ENCODE measurements at places on chromosomes 5 and 9.

DNA sequence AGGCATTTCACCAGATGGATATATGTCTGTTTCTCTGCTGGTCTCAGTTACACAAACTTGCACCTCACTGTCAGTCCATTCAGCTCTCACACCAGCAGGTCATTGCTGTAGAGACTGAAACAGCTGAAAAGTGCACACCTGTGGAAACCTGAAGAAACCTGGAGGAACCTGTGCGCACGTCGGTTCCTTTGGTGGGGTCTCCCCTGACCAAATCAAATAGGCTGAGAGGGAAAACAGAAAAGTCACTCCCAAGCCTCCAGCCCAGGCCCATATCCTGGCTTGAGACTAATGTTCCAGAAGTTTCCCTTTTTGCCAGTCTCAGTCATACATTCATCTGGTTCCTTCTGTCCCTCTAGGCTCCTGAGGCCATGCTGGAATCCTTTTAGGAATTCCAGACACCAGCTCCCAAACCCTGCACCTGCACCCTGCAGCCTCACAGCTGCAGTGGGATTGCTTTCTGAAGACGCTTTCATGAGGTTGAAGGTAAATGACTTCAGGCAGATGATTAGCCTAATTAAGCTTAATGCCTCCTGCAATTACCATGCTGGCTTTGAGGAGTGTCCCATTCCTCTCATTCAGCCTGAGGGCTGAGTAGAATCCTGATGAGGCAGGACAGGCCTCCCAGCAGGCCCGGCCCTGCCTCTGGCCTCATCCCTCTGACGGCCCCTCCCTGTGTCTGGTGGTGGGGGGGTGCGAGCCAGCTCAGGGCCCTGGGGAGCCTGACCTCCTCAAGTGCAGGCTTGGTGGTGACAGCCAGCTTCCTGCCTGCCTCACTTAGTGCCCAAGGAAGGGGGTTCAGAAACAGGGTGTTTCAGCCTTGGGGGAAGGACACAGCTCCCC lies 24.3 kb upstream of the CXCL14 start:
- no peak for DNase-seq

GRCh38 chr5:100421360-100421759 lies 113.8 kb upstream of the FAM174A start:
- no peak for DNase-seq

DNA sequence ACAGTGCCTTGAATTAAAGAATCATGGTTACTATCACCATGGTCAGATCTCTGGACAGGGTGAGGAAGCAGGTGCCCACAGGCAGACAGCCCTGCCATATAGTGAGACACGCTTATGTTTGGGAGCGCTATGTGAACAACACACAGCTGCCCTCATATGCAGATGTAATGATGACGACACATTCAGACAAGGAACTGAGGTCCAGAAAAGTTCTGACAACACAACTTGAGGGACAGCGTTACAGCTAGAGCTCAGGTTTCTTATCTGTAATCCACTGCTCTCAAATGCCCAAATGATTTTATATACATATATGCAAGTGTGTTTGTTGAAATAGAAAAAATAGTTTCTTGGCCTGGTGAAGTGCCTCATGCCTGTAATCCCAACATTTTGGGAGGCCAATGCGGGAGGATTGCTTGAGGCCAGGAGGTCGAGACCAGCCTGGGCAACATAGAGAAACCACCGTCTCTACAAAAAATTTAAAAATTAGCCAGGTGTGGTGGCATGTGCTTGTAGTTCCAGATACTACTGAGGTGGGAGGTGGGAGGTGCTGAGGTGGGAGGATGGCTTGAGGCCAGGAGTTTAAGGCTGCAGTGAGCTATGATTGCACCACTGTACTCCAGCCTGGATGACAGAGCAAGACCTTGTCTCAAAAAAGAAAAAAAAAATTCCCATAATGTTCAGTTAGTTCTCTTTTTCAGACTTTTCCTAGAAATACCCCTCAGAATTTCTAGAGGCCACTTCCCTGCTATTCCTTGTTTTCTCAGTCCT lies 423.2 kb downstream of the RAB3C start:
- DNase-seq, result no peak

DNA sequence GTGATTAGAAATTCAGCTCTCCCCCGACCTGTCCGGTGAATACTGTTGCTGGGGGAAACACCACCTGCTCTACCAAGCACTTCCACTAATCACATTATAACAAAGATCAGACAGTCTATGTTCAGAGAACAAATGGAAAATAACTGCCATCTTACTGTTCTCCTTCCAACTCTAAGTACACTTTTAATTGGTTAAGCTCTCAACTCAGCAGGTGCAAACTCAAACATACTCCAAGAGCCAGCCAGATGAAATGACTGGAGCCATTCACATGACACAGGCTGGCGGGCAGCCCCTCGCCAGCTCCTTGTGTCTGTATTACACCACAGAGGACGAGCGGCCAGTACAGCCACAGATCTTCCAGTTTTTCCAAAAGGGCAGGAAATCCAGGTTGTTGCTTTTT lies 16.1 kb downstream of the LIFR start:
- no peak for DNase-seq

DNA sequence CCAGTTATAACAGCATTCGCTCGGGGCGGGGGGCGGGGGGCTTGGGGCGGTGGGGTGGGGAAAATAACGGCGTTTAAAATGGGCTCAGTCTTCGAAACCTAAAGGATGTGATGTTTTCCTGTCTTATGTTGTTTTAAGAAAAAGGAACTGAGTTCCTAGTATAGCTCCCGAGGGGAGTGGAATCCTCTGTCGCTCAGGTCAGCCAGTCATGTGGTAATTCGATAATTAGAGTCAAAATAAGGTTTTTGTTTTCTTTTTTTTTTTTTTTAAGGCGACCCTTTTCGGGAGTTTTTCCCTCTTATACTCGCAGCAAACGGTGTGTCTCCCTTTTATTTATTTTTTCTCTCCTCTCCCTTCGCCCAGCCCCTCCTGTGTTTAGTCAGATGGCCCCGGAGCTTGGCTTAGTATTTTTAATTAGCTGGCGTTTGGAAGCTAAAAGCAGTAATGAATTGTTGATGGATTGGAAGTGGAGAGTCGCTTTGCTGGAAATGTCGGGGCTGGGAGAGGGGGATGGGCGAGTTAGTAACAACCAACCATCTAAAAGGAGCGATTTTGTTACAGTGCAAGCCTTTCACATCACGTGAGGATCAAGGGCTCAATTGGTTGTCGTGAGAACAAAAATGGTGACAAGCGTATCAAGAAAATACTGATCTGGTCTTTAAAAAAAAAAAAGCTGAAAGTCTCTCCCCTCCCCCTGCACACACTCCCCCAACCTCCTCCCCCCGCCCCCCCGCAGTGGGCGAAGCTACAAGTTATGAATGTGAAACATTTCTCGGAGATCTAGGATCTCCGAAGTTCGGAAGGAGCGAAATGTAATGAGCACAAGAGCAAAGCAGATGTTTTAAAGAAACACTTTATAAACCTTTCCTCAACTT lies 714 bp upstream of the ZNF608 start:
- DNase-seq, result no peak

GRCh38 chr5:134103397-134103796 lies 11.1 kb upstream of the TCF7 start:
- DNase-seq, result no peak
